ENCODE measurements at places on chromosomes 1 and 21.

DNA sequence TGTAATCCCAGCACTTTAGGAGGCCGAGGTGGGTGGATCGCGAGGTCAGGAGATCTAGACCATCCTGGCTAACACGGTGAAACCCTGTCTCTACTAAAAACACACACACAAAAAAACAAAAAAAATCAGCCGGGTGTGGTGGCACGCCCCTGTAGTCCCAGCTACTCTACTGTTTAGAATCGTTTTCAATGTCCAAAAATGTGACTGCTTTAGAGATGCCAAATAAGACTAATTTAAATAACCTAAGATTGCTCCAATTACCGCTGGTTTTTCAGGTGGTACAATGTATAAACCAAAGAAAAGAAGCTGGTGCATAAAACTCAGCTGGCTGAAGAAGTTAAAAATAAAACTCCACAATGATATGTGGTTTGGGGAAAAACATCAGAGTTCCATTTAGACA, 132.0 kb downstream of the RERE start:
- DNase-seq, result no peak

DNA sequence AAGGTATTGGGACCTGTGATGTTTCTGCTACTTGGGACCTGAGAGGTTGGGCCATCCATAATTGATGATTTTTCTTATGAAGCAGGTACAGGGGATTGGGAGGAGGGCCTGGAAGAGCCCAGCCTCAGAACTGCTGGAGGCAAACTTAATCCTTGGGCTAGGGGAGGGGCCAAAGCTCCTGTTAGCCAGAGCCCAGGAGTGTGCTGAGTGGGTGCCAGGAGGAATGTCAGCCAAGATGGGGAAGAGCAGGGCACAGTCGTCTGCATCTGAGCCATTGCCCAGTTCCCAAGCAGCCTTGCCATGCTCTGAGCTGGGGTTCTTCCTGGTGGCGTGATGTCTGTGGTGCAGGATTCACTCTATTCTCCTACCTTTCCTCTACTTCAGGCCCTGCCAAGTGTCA, 5.8 kb downstream of the MAPKAPK2 start:
- DNase-seq, result no peak

GRCh38 chr1:185789501-185790193, 55.5 kb downstream of the HMCN1 start:
- DNase-seq, result no peak

- DNase-seq, result no peak
These were observed 4.5 kb downstream of the EFNA3 start for GRCh38 chr1:155083052-155083541.

- no peak for DNase-seq
These were observed 42.0 kb upstream of the LDLRAP1 start for GRCh38 chr1:25501235-25502058.

All from epithelial cell of proximal tubule (primary cell).